ENCODE measurements at places on chromosomes 12 and 14. TPM values are rescaled to one million over a fixed set of nuclear protein-coding genes. Genes with fewer than 3 reads are reported as not detected.

Gene RAB3IP
- total RNA-seq, result 65.6 TPM

Gene SLC39A2
- 1.9 TPM for total RNA-seq

Gene KRT8
- total RNA-seq, result 177 TPM

Gene GDF11
- 11.4 TPM for total RNA-seq

Gene OR6C3
- total RNA-seq, result not detected

Gene TAS2R30
- 15.6 TPM for total RNA-seq

Gene TMPRSS12
- not detected for total RNA-seq

Gene CMKLR1
- 7.5 TPM for total RNA-seq

Gene CHGA
- 2.6 TPM for total RNA-seq

Gene RHEBL1
- total RNA-seq, result 1.3 TPM

Data from metanephros (tissue), 2 donors.